ENCODE measurements at places on chromosomes 6 and 20.

DNA sequence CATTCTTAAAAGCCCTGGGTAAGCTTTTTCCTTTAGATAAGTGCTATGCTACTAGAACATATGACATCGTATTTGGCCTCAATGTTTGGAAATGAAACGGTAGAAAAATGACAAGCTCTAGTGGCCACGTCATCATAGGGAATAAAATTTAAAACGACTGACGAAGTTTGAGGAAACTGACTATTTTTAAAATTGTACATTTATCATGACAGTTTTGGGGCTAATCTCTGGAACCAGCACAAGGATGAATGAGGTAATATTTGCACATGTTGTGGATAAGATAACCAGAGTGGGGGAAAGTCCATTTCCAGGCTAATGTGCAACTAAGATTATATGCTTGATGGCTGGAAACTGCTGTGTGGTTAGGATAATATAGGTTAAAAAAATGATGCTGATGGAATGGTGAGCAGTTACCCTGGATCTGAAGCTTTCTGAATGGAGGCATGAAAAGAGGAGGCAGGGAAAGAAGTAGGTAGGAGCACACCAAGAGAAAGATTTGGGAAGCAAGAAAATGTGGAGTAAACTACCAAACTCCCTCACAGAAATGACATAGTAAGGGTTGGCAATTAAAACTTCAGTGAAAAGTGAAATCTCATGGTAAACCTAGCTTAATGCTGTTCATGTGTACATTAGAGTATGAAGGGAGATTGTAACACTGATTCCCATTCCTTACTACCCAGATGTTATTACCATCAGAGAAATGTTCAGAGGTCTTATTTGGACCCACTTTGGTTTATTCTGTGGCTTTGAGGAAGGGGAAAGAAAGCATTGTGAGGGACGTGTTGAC is 42.7 kb upstream of the CEP162 start:
- DNase-seq, result no peak

GRCh38 chr20:61414455-61414991 is 162.5 kb downstream of the CDH4 start:
- DNase-seq, result no peak

DNA sequence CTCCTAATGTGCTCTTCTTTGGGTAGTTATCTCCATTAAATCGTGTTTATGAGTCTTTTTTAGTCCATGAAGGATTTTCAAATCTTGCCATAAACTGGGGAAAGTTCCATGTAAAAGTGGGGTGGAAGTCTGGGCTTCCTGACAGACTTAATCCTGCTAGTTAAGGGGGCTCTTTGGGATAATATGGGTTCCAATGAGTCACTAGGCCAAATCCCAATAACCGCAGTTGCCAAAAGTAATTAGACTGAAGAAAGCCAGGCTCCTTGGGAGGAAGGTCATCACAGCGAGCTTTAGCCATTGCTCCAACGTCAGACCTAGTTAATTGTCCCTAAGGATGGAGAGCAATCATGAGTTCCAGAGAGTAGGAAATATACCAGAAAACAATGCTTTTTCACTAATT is 10.8 kb downstream of the RSPO3 start:
- no peak for DNase-seq

DNA sequence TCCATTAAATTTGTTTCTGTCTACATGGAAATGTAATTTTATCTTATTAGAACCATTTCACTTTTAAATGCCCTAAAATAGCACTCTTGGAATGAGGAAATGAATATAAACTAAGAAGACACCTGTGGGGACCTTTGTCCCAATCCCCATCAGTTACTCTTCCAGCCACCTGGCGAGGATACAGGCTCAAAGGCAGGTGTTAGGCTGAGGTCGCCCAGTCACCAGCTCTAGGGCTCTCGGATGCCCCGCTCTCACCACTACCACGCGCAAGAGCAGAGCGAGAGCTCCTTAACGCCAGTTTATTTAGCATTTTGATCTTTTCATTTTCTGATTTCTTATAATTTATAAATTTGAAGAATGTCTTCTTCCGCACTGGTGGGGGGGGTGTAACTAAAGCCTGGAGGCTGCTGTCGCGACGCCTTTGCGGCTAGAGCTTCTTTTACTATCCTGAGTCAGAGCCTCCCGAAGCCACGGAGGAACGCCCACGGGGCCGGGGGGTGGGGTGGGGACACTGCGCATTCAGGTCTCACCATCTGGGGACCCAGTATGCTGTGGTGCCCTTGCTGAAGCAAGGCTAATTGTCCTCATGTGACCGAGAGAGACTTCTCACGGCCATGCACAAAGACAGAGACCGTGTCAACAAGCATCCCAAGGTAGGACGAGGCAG is 38.7 kb upstream of the AFDN start:
- no peak for DNase-seq

- no peak for DNase-seq
Observed at GRCh38 chr6:31356216-31356945, 598 bp downstream of the HLA-B start.

DNA sequence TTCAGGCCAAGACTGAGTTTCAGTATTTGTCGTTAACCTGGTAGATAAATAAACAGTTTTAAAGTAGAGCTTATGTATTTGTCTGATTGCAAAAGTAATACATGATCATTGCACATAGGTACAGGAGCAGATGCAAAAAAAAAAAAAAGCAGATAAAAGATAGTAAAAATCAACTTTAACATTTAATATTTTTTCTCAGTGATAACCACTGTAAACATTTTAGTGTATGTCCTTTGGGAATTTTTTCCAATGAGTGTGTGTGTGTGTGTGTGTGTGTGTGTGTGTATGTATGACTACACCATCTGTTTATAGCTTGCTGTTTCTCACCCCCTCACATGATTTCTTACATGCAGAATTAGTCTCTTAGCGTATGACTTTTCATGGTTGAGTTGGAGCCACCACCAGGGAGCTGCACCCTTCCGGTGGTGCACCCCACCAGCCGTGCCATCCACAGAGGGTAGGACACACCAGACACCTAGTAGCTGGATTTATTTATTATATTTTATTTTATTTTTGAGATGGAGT is 26.3 kb downstream of the WRNIP1 start:
- DNase-seq, result no peak

GRCh38 chr20:20201124-20201523 is 148.8 kb downstream of the CFAP61 start:
- DNase-seq, result no peak

DNA sequence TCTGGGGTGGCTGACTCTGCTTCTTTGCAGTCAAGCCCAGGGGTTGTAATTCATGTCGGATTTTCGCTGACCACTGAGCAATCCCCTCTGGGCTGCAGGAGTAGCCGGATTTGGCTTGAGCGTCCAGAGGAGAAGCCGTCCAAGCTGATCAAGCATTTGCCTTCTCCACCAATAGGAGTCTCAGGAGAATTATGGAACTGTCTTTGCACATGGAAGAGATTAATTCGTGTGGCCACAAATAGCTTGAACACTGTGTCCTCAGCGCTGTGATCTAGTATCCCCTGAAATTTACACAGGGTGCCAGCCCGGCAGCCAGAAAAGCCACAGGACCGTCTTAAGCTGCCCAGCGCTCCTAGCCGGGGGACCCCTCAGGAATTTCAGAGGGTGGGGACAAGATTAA is 37.1 kb downstream of the EYA2 start:
- no peak for DNase-seq

- DNase-seq, result no peak
Observed at GRCh38 chr20:46011631-46012482, 3.1 kb downstream of the MMP9 start.

DNA sequence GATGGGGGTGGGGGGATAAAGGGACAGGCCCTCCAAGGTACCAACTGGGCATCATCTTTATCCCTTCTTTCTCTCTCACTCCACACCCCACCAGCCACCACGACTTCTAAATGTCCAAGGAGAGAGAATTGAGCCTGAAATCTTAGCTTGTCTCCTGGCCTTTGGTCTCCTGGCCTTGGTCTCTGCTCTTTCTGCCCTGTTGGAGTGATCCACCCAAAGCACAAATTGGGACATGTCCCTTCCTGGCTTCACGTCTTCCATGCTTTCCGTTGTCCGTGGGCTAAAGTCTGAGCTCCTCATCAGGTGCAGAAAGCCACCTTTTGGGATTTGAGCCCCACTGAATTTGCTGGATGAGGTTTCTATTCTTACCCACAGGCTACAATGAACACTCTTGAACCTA is 8.4 kb downstream of the ADIG start:
- DNase-seq, result no peak

GRCh38 chr6:49919261-49919660 is 44.7 kb downstream of the DEFB114 start:
- DNase-seq, result no peak

DNA sequence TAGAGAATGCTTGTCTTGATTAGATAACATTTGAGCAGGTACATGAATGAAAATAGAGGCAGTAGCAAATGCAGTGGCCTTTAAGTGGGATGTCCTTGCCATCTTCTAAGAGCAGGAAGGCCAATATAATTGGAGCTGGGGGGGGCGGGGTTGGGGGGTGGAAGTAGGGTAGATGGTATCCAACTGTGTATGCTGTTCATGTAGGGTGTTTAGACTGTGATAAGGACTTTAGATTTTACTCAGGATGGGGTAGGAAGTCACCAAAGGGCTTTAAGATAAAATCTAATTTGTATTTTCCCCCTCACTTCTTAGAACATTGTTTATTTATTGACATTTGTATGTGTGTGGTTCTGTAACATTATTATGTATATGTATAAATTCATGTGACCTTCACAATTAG is 12.0 kb downstream of the TAB2 start:
- DNase-seq, result no peak

DNA sequence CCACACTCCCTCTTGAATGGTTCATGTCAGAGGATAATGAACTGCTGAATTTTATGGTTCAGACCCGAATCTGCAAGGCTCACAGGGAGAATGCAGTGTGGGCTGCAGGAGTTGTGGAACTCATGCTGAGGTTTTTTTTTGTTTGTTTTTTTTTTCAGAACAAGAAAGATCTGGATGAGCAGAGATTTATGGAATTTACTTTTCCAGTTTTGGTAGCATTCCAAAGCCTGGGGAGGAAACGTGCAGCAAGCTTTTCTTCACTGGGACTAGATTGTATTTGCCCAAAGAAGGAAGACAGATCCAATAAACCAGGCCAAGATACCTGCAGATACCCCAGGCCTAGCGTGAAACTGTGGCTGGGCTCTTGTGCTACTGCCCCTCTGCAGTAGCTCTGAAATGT is 223.9 kb upstream of the TAB2 start:
- DNase-seq, result no peak
